ENCODE measurements at places on chromosomes 2 and 18. TPM values are rescaled to one million over a fixed set of nuclear protein-coding genes. Genes with fewer than 3 reads are reported as not detected.

DNA sequence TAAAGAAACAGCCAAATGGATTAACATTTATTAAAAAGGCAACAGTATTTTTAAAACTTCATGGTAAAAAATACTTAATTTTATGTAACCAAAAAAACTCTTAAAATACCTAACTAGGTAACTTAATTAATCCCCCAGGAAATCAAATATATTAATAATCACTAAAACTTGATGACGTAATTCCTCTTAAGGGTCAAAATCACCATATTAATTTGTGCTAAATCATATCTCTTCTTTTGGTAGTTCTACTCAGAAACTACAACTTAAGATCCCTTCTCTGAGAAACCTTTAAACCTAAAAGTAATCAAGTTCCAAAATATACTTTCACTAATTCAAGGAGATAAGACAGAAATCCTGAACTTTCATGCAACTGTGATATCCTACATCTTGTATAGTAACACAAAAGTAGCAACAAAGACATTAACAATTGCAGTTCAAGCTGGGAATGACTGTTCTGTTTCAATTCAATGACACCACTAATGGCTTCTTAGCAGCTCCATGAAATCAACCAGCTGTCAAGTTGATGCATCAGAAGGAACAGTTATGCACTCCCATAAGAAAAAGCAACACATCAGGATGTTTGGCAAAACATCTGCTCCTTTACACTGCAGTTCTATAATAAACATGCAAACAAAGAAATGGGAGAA lies 4.0 kb downstream of the BAZ2B start:
- DNase-seq = peak; percentile 31

DNA sequence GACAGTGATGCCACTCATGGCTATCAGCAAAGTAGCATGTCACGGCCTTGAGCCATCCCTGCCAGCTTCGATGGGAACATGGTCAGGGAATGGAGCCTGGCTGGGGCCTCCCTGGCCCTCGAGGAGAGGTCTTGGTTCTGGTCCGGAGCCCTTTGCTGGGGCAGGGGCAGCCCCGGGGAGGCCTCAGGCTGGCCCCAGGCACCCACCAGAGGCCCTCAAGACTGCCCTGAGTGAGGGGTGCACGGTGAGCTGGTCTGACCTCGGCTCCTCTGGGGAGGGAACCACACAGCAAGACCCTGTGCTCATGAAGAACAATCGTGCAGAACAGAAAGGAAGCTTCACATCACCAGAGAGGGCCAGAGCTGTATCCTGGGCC lies 75.2 kb upstream of the OTOS start:
- no peak for DNase-seq

DNA sequence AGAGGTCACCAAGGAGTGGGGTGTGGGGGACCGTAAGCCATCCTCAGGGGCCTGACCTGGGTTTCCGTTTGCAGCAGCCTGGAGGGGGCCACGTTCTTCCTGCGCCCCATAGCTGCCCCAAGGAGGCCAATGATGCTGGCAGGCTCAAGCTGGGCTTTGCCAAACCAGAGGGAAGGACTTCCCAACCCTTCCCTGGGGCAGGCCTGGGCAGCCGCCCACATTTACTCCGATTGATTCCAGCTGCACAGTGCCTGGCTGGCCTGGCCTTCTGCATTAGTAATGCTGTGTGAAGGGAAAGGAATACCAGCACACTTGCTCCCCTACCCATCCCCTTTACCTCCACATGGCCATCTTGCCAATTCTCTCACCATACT lies 360.6 kb upstream of the SLC14A2 start:
- DNase-seq = no peak

The CRYBA2 gene
- not detected for polyA plus RNA-seq

The FN1 gene
- 13,004 TPM for polyA plus RNA-seq

The FKBP1B gene
- 15.1 TPM for polyA plus RNA-seq

The SERPINB5 gene
- polyA plus RNA-seq = not detected

- peak; percentile 29 for DNase-seq
Measured at GRCh38 chr2:11250400-11251196, 93.8 kb downstream of the ROCK2 start.

The TRIM43 gene
- not detected for polyA plus RNA-seq

GRCh38 chr2:169683054-169683424 lies 11.2 kb downstream of the CFAP210 start:
- no peak for DNase-seq

- peak; percentile 92 for DNase-seq
Measured at GRCh38 chr2:37837628-37838328, 87.3 kb upstream of the RMDN2 start.

DNA sequence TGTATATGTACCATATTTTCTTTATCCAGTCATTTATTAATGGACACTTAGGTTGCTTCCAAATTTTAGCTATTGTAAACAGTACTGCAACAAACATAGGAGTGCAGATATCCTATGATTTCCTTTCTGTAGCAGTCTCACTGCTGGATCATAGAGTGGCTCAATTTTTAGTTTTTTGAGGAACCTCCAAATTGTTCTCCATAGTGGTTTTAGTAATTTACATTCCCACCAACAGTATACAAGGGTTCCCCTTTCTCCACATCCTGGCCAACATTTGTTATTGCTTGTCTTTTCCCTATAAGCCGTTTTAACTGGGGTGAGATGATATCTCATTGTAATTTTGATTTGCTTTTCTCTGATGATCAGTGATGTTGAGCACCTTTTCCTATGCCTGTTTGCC lies 114.3 kb downstream of the TMEM17 start:
- DNase-seq = no peak

DNA sequence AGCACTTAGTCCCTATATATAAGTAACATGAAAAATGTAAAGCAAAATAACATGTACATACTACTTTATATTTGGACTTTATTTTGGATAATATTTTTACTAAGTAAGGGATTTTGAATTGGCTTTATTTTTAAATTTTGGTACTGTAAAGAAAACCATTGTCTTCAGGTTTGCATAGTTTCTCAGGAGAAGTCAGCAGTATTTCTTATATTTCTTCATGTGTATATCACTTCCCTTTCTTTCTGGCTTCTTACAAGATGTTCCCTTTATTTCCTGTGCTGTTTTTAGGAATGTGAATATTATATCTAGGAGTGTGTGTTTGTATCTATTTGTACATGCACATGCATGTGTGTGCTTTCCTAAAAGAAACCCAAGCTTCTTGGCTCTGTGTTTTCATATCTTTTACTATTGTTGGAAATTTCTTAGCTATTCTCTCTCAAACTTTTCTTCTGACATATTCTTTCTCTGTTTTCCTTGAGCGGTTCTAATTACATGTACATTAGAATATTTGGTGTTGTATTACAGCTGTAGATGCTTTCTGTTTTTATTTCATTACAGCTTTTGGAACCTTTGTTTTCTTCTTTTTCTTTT lies 1549.7 kb upstream of the ACVR2A start:
- no peak for DNase-seq

- DNase-seq = no peak
Measured at GRCh38 chr2:111668274-111668616, 215.7 kb downstream of the ANAPC1 start.

DNA sequence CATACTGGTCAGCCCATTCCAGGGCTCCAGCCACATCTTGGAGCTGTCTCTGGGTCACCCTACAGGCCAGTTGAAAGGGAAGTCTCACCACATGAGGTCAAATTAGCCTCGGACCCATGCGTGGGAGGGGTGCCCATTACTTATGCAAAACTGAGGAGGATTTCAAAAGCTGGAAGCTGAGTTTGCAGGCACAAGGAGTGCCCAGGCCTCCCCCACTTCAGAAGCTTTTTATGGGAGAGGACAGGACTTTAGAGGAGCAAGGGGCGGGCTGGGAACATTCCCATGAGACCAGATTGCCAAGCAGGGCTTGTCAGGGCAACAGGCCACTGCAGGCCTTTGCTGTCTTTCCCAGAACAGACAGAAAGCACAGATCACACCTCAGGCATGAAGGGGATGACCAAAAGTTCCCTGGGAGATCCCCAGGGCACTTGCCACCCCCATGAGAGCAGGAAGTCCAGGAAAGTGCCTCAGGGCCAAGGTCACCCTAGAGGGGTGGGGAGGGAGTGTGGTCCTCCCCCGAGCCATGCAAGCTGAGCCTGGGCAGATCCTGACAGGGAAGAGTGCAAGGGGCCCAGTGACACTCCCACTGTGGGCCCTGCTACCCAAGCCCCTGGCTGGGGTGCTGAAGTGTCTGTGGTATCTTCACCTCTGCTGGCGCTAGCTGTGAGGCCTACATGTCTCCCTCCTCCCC lies 267.7 kb downstream of the BCL11A start:
- no peak for DNase-seq

DNA sequence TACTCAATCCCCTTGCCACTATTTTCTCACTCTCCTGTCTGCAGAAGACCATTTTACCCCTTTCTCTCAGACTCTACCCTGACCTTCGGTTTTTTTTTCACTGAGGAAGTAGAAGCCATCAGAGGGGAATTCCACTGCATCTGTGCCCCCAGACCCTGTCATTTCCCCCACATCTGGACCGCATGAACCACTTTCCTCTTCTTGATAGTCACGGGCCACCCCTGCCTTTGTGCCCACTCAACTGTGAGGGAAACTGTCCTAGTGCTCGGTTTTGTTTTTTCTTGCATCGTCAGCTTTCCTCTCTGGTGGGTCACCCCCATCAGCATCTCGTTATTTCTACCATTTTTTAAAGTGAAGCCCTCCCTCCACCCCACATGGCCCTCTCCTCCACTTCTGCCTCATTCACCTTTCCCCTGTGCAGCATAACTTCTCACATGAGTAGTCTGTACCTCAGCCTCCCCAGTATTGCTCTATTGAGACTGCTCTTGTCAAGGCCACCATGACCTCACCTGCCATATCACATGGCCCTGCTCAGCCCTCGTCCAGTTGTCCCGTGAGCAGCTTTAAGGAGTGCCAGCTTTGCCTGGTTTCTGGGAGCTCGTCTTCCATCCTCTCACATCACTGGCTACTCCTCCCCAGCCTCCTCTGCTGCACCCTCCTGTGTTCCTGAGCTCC lies 32.4 kb downstream of the TMEM87B start:
- DNase-seq = no peak

DNA sequence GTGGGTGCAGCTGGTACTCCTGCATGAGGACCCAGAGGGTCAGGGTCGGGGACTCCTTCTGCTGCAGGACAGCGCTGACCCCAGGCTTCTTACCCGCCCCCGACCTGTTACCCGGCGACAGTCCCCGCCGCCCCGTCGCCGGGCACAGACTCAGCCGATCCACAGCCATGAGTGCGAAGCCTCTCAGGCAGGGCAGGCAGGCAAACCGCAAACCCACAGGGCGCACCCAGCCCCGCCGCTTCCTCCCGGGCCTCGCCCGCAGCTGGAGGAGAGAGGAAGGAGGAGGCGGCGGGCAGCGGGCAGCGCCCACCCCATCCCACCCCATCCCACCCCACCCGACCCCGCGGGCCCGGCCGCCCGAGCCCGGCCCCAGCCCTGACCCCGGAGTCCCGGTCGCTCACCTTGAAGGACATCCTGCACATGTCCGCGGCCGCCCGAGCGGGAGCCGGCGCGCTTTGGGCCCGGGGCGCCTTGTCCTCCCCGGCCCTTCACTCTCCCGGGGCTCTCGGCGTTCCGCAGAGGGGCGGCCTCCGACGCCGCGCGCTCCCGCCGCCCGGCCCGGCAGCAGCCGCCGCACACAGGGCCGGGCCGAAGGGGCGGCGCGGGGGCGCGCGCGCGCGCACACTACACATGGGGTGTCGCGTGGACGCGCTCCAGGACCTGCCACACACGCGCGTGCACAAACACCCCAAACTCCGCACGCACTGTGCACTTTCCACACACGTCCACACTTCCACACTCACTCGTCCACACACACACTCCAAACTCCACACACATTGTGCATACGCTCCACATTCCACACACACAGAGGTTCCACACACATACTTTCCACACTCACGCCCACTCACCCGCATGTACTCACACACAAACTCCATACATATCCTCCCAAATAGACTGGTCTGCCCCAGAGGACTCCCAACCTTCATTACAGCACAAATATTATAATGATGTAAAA lies at the start of gene ANKRD29:
Gene ANKRD29, minus strand, starts transcription at position 603 of the 955 bp plus-strand sequence. Its CDS starts 181 bp downstream, at position 422.
- DNase-seq = no peak

The MARCHF4 gene
- 12.0 TPM for polyA plus RNA-seq

The RGPD4 gene
- polyA plus RNA-seq = not detected

- peak; percentile 64 for DNase-seq
Measured at GRCh38 chr2:68943581-68944568, 8.8 kb downstream of the GKN2 start.

The C2orf81 gene
- 0.26 TPM for polyA plus RNA-seq

DNA sequence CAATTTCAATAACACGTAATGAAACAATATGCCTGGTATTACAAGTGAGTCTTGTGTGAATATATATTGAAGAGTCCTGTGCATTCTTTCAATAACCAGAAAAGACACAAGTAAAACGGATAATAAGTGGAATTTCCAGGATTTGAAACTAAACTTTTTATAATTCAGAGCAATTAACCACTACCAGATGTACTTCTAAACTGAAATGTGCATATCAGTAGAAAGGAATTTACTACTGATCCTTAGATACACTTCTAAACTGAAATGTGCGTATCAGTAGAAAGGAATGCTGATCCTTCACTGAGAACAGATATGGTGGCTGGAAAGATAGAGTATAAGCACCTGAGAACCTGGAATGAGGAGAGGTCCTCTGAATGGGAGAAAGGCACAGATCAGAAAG lies 470.9 kb upstream of the SPHKAP start:
- DNase-seq = peak; percentile 47

The PSMA8 gene
- polyA plus RNA-seq = not detected

GRCh38 chr2:100670232-100670631 lies 107.4 kb downstream of the PDCL3 start:
- DNase-seq = no peak

The UBXN4 gene
- polyA plus RNA-seq = 39.1 TPM

DNA sequence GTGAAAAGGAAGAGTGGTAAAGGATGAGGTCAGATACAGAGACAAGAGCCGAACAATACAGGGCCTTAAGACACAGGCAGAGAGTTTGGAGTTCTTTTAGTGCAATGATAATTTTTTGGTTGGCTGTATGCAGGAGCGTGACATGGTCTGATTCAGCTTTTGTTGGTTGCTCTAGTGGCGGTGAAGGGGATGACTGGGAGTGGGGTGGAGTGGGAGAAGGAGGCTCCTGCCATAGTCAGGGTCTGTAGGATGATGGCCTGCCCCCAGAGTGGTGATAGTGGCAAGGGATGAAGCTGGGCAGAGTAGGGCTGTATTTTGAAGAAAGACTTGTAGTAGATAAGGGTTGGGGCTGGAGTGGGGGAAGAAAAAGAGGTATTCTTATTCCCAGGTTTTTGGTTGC lies 306.6 kb upstream of the VWC2L start:
- no peak for DNase-seq
